Purkinje cell (primary cell): ENCODE measurements at places on chromosomes 11 and 22. TPM values are rescaled to one million over a fixed set of nuclear protein-coding genes. Genes with fewer than 3 reads are reported as not detected.

Gene DRD4
- not detected in 2 replicates for polyA plus RNA-seq

Gene SERPIND1
- not detected in 2 replicates for polyA plus RNA-seq

Gene NXPE2
- polyA plus RNA-seq = 0.30 TPM in 1 of 2 replicates, not detected in the other

Gene EML3
- polyA plus RNA-seq = not detected in 2 replicates

Gene GSTT2B
- polyA plus RNA-seq = 5.1 TPM in 1 of 2 replicates, not detected in the other

Gene SMIM35
- not detected in 2 replicates for polyA plus RNA-seq

Gene LARGE1
- 191 and 256 TPM in 2 replicates for polyA plus RNA-seq

Gene TRIM29
- polyA plus RNA-seq = not detected in 2 replicates

Gene KCTD14
- polyA plus RNA-seq = 0.79 TPM in 1 of 2 replicates, not detected in the other

Gene MIOX
- not detected in 2 replicates for polyA plus RNA-seq

Gene OR8D2
- polyA plus RNA-seq = not detected in 2 replicates

Gene OR52E8
- polyA plus RNA-seq = not detected in 2 replicates

Gene ZNF215
- 6.3 and 9.3 TPM in 2 replicates for polyA plus RNA-seq

Gene RFPL1
- polyA plus RNA-seq = not detected in 2 replicates

Gene IFITM10
- polyA plus RNA-seq = 0.83 TPM in 1 of 2 replicates, not detected in the other

Gene CD3G
- not detected in 2 replicates for polyA plus RNA-seq

Gene ZBTB16
- polyA plus RNA-seq = 7.4 TPM in 1 of 2 replicates, not detected in the other

Gene MN1
- polyA plus RNA-seq = 0.38 and 0.66 TPM in 2 replicates

Gene PDGFD
- polyA plus RNA-seq = 1.2 TPM in 1 of 2 replicates, not detected in the other

Gene SLC17A6
- polyA plus RNA-seq = not detected in 2 replicates

Gene GAL3ST3
- 8.7 and 19.5 TPM in 2 replicates for polyA plus RNA-seq

Gene C1QTNF5
- polyA plus RNA-seq = not detected in 2 replicates

Gene LDHAL6A
- 0.15 TPM in 1 of 2 replicates, not detected in the other for polyA plus RNA-seq

Gene KIAA0930
- polyA plus RNA-seq = 3.0 and 13.0 TPM in 2 replicates

Gene OR51E2
- polyA plus RNA-seq = not detected in 2 replicates

Gene OR8A1
- polyA plus RNA-seq = not detected in 2 replicates

Gene ABCC8
- 43.7 and 48.2 TPM in 2 replicates for polyA plus RNA-seq

Gene MMP13
- not detected in 2 replicates for polyA plus RNA-seq

Gene SCN3B
- 14.8 and 42.9 TPM in 2 replicates for polyA plus RNA-seq

Gene MUC2
- not detected in 2 replicates for polyA plus RNA-seq

Gene PRR33
- polyA plus RNA-seq = not detected in 2 replicates

Gene OLFML1
- polyA plus RNA-seq = 1.5 TPM in 1 of 2 replicates, not detected in the other

Gene TMEM191B
- 0.69 TPM in 1 of 2 replicates, not detected in the other for polyA plus RNA-seq

Gene LRRC74B
- not detected in 2 replicates for polyA plus RNA-seq

Gene RAB38
- polyA plus RNA-seq = not detected in 2 replicates

Gene MS4A1
- polyA plus RNA-seq = not detected in 2 replicates

Gene BANF1
- polyA plus RNA-seq = 356 and 424 TPM in 2 replicates

Gene CCDC89
- not detected in 2 replicates for polyA plus RNA-seq

Gene CABP7
- 6.6 and 11.0 TPM in 2 replicates for polyA plus RNA-seq

Gene OMP
- polyA plus RNA-seq = not detected in 2 replicates

Gene OR5B3
- polyA plus RNA-seq = not detected in 2 replicates

Gene DEAF1
- polyA plus RNA-seq = 10.8 and 19.0 TPM in 2 replicates

Gene SUSD2
- 0.31 TPM in 1 of 2 replicates, not detected in the other for polyA plus RNA-seq

Gene MOGAT2
- 0.94 TPM in 1 of 2 replicates, not detected in the other for polyA plus RNA-seq

Gene NLRP6
- not detected in 2 replicates for polyA plus RNA-seq

Gene NDUFS3
- 180 and 237 TPM in 2 replicates for polyA plus RNA-seq

Gene PKNOX2
- polyA plus RNA-seq = 0.36 and 2.1 TPM in 2 replicates

Gene MPZL3
- 1.1 and 5.1 TPM in 2 replicates for polyA plus RNA-seq

Gene CALCA
- not detected in 2 replicates for polyA plus RNA-seq
